ENCODE measurements at places on chromosomes 3 and 15. TPM values are rescaled to one million over a fixed set of nuclear protein-coding genes. Genes with fewer than 3 reads are reported as not detected.

Gene RAB8B
- total RNA-seq, result 118 TPM

Gene PCBP4
- total RNA-seq, result 25.3 TPM

Gene DNAJC19
- total RNA-seq, result 42.7 TPM

Gene LEKR1
- 1.3 TPM for total RNA-seq

Gene ZNF80
- 0.12 TPM for total RNA-seq

Gene RAD51
- 48.6 TPM for total RNA-seq
